Metanephros (tissue), 2 donors: ENCODE measurements at places on chromosomes 11 and 22. TPM values are rescaled to one million over a fixed set of nuclear protein-coding genes. Genes with fewer than 3 reads are reported as not detected.

IGLL1 gene
- total RNA-seq: 3.7 TPM

LTO1 gene
- 15.5 TPM for total RNA-seq

BAIAP2L2 gene
- total RNA-seq: 4.5 TPM

NF2 gene
- 37.5 TPM for total RNA-seq
